Bone marrow (tissue), 2 donors: ENCODE measurements at places on chromosomes 7 and 10.

- no peak for DNase-seq
Measured at GRCh38 chr7:44971902-44972441, 6.8 kb downstream of the MYO1G start.

DNA sequence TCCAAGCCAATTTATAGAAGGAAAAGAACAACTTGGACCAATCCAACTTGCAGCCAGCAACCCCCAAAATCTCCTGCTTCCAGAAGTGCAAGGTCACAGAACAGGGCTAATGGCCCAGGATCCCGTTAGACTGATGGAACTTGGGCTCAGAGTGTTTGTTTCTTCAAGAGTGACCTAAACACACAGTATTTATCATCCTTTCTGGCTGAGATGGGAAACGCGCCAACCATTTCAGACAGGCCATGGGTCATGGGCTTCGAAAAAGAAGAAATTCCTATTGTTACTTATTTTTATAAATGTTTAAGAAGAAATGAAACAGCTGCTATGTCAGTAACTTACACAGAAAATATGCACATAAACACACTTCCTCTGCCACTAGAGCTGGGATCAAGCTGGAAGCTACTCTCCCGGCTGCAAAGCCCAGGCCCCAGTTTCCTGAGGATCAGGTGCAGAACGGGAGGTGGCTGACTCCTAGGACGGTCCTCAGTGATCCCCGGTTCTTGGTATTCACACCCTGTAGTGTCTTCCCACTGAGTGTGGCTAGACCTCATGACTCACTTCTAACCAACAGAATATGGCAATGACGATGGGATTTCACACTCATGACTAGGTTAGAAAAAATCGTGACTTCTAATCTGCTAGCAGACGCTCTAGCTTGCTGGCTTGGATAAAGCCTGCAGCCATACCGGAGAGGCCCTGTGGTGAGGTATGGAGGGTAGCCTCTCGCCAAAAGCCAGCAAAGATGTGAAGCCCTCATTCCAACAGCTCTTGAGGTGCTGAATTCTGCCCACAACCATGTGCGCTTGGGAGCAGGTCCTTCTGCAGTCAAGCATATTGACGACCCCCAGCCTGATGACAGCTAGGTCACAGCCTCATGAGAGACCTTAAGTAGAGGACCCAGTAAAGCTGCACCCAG lies 60.2 kb downstream of the CHST15 start:
- peak; percentile 2 for DNase-seq

GRCh38 chr10:1195828-1196227 lies 139.6 kb downstream of the WDR37 start:
- DNase-seq, result no peak

GRCh38 chr7:48512892-48513291 lies 341.6 kb downstream of the ABCA13 start:
- no peak for DNase-seq

DNA sequence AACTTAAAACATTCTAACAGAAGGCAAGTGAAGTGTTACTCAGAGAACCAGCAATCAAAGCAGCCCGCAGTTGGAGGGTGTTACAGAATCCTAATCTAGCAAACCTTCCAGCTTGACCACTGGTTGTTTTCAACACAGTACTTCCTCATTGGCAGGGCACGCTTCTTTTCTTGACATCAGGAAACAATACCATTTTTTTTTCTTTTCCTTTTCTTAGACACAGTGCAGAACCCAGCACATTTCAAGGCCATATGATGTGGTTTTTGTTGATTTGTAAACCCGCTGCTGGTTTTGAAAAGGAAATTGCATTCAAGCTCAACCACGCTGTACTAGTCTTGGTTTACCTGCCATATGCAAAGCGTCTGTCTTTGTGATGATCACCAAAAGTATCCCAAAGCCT lies 33.4 kb downstream of the RHOBTB1 start:
- peak; percentile 3 for DNase-seq

GRCh38 chr7:68425377-68425776 lies 1172.9 kb upstream of the AUTS2 start:
- no peak for DNase-seq

GRCh38 chr10:69835233-69835632 lies 33.5 kb downstream of the COL13A1 start:
- no peak for DNase-seq

DNA sequence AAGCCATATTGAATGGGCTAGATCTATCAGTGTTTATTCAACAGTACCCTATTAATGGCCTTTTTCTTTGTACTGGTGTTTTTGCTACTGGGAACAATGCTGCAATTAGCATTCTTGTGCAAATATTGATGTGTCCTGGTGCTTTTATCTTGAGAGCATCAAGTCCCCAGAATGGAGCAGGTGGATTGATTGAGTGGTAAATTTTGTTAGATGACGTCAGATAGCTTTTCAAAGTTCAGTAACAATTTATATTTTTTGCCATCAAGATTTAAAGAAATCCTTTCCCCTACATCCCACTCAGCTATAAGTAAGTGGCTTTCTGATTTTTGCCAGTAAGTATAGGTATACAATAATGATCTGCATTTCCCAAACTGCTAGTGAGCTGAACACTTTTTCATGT lies 63.4 kb upstream of the SYPL1 start:
- DNase-seq, result no peak

DNA sequence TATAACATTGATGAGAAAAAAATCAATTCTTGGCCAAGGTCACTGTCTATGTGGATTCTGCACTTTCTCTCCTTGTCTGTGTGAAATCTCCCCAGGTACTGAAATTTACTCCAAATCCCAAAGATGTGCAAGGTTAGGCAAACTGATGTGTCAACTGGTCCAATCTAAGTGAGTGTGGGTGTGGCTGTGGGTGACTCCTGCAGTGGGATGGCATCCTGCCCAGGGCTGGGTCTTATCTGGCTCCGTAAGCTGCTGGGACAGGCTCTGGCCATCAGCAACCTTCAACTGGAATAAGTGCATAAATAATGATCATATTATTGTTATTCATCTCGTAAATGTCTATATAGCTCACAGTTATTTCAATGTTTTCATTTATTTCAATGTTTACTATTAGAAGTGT lies 79.3 kb downstream of the JCAD start:
- DNase-seq, result no peak

- DNase-seq, result no peak
Measured at GRCh38 chr10:1368842-1369171, 312.6 kb downstream of the WDR37 start.

GRCh38 chr7:120991161-120991560 lies 2.6 kb downstream of the CPED1 start:
- no peak for DNase-seq

GRCh38 chr7:25636871-25637283 lies 408.6 kb upstream of the NPVF start:
- no peak for DNase-seq

- no peak for DNase-seq
Measured at GRCh38 chr7:114835303-114835702, 86.6 kb upstream of the MDFIC start.

DNA sequence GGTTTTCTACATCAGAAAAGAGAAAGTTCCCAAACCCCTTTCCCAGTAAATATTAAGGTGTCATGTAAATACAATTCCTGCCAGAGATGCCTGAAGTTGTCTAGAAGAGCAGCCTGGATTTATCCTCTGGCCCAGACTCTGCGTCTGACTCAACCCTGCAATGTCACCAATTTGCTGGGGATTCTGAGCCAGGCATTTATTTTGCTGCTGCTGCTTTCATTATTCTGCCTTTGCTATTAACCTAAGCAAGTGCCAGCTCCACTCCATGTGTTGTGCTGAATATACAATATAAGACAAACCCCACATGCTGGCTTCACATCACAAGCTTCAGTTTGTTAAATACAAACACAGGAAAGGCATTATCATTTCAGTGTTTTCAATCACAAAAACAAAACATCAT lies 59.1 kb downstream of the ELAPOR2 start:
- DNase-seq, result no peak

DNA sequence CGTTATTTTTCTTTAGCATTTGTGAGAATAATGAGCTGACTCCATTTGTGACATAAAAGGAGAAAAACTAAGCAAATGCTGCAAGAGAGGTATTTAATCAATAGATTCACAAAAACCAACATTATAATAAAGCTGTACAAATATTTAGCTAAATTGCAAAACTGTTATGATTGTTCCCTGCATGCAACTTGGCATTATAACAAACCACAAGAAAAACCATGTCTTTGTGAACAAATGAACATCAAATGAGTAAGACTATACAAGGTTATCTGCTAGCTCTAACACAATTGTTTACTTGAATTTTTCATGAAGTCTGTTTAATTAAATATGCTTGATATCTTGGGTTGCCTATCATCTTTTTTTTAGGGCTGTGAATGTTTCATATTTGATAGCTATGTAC lies 50.8 kb upstream of the PPP1R9A start:
- DNase-seq, result no peak

DNA sequence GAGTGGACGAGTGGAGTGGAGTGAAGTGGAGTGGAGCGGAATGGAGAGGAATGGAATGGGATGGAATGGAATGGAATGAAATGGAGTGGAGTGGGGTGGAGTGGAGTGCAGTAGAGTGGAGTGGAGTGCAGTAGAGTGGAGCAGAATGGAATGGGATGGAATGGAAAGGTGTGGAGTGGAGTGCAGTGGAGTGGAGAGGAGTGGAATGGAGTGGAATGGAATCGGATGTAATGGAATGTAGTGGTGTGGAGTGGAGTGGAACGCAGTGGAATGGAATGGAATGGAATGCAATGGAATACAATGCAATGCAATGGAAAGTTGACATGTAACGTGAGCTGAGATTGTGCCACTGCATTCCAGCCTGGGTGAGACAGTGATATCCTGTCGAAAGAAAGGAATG lies 46.4 kb downstream of the ZNF716 start:
- DNase-seq, result no peak

GRCh38 chr7:119943942-119944600 lies 328.9 kb upstream of the KCND2 start:
- DNase-seq, result no peak

DNA sequence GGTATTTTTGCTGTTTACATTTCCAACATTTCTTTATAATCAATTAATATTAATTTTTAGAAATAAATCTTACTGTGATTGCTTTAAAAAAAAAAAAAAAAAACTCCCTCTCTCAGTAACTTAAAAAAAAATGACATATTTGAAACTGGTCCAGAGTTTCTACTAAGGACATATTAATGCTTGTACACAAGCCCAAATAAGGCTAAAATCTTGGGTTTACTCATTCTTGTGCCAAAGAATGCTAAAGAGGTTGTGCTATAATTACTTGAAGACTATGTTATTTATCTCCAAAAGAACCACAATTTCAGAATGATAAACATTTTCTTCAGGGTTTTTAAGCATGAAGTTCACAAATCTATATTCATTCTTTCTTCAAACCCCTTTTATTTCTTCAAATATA lies 39.4 kb upstream of the PHF14 start:
- no peak for DNase-seq

- DNase-seq, result peak; percentile 22
Measured at GRCh38 chr10:129042776-129043595, 424.1 kb upstream of the MGMT start.

GRCh38 chr10:1287971-1288401 lies 231.8 kb downstream of the WDR37 start:
- DNase-seq, result no peak

- no peak for DNase-seq
Measured at GRCh38 chr10:33257439-33258080, 76.9 kb downstream of the NRP1 start.

DNA sequence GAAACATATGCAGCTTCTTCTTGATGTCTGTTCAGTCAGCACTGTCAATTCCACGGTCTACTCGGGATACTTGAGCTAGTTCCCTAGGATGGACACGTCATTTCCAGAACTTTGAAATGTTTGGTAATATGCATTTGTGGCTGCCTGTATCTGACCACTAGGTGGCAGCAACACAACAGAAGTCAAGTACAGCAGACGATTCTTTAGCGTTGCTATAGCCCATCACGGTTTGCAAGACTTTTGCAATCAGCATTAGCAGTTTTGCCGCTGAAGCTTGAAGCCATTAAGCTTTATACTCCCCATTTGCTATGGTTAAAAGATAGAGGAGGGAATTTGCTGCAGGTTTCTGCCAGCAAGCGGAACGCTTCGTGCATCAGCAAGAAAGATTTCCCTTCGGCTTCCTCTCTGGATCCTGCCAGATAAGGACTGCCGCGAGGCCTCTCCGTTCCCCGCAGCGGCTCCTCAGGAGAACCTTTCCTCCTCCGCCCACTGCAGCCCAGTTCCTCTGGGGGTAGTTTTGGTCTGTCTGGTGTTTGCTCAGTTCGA lies 63.5 kb downstream of the ABCC2 start:
- peak; percentile 72 for DNase-seq

DNA sequence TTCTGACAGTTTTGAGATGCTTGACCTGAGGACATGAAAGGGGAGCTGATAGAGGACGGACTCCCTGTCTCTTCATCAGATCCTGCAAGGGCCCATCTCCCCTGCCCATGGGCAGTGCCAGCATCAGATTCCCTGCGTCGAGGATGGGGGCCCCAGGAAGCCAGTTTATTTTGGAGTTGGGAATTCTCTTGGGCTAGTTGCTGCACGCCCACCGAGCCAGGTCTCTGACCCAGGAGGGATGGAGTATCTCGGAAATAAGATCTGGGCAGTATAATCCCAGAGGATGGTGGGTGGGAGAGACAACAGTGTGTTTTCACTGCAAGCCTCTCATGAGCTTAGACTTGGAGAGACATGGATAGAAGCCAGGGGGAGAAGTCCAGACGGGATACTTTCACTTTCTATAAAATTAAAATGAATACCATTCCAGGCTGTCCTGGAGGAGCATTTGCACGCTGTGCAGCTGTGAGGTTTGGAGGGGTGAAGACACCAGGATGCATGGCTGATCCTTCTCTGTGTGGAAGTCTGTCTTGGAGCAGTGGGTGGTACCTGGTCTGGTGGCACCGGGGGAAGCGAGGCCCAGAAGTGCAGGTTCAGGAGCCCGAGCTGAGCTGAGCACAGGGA lies 25.8 kb downstream of the DOCK1 start:
- no peak for DNase-seq

DNA sequence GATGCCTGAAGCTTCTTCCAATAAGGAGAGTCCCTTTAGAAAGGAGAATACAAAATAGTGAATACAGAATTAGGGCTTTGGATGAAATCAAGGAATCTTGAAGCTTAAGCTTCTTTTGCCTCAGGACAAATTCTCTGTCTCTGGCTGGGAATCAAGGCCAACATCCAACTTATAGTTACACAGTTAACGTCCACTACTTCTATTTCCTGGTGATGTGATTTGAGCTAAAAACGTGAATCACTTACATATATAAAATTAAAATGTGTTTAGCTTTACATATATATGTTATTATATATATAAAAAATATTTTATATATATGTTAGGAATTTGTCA lies 11.4 kb upstream of the INPP5F start:
- DNase-seq, result no peak

GRCh38 chr10:43821103-43821502 lies 172.4 kb upstream of the ZNF32 start:
- DNase-seq, result no peak

DNA sequence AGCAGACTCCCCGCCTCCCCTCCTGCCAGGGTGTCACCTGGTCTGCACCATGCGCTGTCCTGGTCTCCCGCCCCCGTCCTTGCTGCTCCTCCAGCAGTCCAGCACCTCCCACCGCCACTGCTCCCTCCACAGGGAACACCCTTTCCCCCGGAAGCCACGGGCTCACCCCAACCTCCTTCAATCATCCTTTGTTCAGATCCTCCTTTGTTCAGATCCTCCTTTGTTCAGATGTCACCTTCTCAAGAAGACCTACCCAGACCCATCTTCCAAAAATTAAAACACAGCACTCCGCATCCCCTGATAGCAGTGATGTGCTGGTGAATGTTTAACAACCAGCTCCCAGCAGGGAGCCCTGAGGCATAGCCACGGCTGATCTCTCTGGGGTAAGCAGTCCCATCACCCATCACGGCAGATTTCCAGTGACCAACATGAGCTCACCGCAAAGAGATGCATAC lies 237.7 kb downstream of the USP6NL start:
- DNase-seq, result no peak
